CD4-positive, alpha-beta T cell treated with Interleukin-21 for 1 hour (primary cell): ENCODE measurements at places on chromosomes 13 and 19.

- DNase-seq: no peak
Observed at GRCh38 chr19:46613525-46613924, 11.4 kb downstream of the PTGIR start.

- peak; percentile 60 for DNase-seq
Observed at GRCh38 chr19:40433391-40434216, 7.8 kb upstream of the SERTAD1 start.

GRCh38 chr13:91133941-91134802 is 213.3 kb upstream of the MIR17HG start:
- DNase-seq: peak; percentile 30

- DNase-seq: peak; percentile 37
Observed at GRCh38 chr19:10812902-10813404, 23.1 kb downstream of the TMED1 start.

DNA sequence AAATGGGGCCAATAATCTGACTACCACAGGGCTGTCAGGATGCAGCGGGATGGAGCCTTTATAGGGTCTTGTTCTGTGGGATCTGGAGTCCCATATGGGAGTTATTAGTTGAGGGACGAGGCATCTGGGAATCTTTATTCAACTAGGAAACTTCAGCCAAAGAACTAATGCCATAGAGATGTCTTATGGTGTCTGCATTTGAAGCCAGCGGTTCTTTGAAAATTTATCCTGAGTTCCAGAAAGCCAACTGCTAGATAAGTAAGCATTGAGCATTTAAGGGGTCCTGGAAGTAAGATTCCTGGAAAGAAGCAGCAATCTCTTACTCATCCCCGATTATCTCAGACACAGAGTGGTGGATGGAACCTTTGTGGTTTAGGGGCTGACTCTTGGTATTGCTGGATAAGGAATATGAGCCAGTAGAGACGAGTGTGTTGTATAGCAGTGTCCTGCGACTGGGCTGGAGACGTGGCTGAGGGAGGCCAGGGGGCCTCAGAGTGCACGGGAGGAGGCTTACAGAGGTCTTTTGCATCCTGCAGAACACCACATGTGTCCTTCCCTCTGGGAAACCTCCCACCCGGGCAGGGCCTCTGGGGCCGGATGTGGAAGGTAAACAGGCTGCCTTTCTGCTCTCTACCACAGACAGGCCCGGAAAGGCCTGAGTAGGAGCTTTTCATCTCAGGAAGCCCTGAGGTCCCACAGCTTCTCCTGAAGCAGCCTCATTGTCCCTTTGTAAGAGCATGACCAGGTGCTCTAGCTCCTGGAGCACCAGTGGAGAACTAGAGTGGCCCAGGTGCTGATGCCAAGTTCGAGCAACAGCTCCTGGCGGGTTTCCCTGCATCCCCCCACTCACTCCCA is 28.8 kb downstream of the ACTN4 start:
- DNase-seq: no peak

DNA sequence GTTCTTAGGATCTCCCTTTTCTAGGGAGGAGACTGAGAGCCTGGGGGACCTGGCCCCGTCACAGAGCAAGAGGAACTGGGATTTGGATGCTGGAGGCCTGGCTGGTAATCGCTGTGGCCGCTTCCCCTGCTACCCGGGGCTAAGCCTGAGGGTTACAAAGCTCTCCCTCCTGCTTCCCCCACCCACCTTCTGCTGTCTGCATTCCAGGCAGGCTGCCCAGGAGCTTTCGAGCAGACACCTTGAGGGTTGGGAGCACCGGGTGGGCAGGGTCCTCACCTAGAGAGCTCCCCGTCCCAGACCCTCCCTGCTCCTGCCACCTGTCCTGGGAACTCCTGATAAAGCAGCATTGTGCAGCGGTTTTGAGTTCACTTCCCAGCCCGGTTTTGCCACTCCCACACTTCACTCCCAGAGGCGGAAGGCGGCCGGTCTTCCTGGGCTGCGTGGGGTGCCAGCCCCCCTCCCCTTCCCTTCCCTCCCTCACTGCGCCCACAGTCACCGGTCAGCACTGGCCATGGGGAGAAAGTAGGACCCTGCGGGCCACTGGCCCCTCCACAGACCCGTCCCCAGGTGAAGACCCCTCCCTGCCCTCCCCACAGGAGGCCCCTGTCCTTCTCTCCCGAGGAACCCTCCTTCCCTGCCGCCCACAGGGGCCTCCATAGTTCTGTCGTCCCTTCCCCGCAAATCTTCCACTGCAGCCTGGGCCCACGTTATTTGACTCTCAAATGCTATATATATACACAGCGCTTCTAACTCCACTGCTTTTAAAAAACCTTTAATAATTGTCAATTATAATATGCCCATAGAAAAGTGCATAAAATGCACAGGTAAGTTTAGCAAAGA is 8.1 kb downstream of the PAK4 start:
- DNase-seq: no peak

DNA sequence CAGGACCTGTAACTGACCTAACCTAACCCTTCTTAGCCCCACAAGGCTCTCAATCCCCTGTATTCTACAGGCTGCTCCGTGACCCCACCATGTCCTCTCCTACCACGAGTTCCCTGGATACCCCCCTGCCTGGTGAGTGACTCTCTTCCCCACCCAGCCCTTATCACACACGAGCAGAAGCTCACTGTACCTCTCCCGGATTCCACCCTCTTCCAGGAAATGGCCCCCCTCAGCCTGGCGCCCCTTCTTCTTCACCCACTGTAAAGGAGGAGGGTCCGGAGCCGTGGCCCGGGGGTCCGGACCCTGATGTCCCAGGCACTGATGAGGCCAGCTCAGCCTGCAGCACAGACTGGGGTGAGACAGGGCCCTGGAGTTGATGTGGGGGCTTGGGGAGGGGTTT is 1.3 kb downstream of the NR1H2 start:
- DNase-seq: no peak

DNA sequence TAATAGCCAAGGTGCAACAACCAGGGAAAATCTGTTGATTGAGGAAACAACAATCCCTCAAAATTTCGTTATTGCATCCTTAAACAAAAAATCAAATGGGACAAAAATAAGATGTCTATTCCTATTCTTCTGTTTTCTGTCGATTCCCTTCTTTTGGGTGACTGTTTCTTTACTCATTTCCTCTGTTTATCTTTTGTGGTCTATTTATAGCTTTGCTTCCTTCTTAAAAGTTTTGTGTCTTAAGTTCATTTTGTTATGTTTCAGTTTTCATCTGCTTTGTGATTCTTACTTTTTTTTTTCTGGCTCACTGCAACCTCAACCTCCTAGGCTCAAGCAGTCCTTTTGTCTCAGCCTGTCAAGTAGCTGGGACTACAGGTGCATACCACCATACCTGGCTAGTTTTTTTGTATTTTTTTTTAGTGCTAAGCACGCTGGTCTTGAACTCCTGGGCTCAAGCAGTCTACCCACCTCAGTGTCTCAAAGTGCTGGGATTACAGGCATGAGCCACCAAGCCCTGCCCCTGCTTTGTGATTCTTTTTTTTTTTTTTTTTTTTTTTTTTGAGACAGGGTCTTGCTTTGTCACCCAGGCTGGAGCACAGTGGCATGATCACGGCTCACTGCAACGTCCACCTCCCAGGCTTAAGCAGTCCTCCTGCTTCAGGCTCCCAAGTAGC is 10.4 kb downstream of the ZNF146 start:
- DNase-seq: no peak

DNA sequence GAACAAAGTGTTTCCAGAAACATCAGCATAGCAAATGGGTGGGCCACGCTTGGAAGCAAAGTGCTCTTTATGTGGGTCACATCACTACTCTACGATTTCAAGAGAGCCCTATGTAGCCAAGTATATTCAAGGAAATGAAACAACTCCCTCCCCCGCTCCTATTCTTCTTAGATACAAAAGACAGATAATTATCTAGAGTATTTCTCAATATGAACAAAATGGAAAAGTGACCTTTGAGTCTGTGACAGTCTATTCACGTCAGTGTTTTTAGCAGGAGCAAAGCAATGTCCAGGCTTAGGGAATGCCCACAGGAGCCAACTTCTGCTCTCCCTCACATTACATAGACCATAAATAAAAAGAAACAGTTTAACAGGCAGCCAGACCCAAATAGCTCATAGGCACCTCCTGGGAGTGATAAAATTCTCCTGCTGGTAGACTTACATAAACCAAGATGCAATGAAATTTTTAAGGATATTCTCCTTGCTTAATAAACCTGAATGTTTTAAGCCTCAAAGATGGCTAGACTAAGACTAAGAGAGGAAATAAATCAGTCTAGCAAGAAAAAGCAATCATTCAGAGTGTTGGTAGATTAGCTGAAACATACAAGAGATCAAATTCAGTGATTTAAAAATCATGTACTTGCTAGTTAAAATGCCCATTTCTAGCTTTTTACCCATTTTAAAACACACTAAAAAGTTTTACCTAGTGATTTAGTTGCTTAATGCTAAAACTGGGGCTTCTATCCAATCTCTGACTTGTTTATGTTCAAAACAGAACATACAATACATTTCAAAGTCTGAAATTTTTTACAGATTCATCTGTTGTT is 182.8 kb downstream of the RGCC start:
- DNase-seq: no peak

DNA sequence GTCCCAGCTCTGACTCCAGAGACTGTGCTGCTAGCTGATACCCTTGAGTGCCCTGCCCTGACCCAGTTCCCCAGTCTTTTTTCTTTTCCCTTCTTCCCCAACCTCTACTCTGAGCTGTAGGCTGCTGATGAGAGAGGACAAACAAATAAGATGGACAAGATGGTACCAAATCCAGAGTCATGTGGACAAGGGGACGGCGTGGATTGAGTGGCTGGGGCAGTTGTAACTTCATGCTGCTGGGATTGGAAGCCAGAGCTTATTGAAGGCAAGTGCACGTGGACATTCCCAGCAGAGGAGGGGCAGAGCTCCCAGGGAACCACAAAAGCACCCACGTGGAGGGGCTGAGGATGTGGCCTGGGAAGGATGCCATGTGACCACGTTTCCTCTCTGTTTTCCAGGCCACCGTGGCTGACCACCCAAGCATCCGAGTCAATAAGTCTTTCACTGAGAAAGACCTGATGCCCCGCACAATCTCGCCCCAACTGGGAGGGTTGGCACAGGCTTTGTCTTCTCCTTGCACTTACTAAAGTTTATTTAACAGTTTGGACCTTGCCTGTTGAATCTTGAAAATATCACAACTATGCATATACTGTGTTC is 323.3 kb upstream of the ZNF507 start:
- DNase-seq: no peak
